ENCODE measurements at places on chromosomes 3 and 15. TPM values are rescaled to one million over a fixed set of nuclear protein-coding genes. Genes with fewer than 3 reads are reported as not detected.

SENP2 gene
- polyA plus RNA-seq = 37.7 TPM

PRICKLE2 gene
- polyA plus RNA-seq = 9.9 TPM

WDR93 gene
- 0.32 TPM for polyA plus RNA-seq

EXOSC7 gene
- 51.4 TPM for polyA plus RNA-seq

AGBL1 gene
- polyA plus RNA-seq = 10.3 TPM

DNA sequence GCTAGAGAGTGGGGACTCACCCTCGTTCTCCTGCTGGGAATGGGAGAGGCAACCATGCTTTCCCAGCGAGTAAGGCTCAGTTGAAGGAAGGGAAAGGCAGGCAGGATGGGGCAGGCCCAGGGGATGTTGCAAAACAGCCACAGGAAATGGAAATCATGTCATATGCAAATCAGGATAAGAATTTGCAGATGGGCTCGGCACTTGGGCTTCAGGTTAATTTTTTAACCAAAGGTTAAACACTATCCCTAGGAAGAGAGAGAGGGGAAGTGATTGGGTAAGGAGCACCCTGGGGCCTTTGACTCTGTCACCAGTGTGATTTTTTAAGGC lies 14.6 kb upstream of the PLA2G4E start:
- DNase-seq = no peak

DNA sequence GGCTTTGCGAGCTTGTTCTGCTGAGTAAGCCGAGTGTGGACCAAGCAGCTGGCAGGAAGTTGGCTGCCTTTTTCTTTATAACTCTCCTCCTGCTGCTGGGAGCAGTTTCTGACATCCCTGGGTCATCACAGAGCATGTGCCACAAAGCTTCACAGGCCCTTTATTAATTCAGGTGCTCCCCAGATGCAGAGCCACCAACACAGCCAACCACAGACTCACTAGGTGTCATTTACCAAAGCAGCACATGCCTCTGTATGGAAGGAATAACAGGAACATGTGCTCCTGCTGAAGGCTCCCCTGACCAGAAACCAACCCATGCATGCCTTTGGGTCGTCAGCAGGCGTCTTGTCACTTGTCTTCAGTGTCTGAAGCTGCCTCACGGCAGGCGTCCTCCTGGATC lies 152.5 kb downstream of the ADAMTS17 start:
- no peak for DNase-seq

DNA sequence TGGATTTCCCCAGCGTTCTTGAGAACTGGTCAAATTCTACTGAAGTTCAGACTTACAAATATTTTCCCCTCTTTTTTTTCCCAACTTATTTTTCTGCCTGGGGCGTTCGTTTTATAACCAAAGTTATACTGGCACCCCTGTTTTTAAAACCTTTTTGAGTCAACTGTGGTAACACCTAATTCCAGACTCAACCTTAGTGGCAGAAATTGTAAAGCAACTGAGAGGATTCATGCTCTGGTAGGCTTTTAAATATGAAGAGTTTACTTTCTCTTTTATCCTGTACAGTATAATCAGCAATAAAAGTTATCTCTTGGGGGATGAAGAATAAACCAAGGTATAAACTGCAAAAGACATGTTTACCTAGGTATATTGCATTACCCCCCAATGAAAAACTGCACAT lies 2.3 kb downstream of the IL5RA start:
- DNase-seq = no peak

- DNase-seq = peak; percentile 45
Measured at GRCh38 chr15:41695750-41696436, 35.7 kb downstream of the MGA start.

DNA sequence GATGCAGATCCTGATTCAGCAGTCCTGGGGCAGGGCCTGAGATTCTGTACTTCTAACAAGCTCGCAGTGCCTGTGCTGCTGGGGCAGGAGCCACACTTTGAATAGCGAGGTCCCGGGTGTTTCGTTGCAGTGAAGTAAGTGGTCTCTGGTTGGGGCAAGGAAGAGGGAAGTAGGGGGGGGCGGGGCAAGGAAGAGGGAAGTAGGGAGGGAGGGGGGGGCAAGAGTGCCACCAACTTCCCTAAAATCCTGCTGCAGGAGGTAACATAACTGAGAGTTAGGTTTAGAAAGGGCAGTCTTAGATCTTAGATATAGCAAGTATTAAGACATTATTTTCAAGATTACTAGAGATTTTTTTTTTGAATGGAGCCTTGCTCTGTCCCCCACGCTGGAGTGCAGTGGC lies 35.5 kb downstream of the CRTAP start:
- no peak for DNase-seq

GRCh38 chr15:41825145-41825544 lies 2.7 kb upstream of the JMJD7 start:
- DNase-seq = no peak

DNA sequence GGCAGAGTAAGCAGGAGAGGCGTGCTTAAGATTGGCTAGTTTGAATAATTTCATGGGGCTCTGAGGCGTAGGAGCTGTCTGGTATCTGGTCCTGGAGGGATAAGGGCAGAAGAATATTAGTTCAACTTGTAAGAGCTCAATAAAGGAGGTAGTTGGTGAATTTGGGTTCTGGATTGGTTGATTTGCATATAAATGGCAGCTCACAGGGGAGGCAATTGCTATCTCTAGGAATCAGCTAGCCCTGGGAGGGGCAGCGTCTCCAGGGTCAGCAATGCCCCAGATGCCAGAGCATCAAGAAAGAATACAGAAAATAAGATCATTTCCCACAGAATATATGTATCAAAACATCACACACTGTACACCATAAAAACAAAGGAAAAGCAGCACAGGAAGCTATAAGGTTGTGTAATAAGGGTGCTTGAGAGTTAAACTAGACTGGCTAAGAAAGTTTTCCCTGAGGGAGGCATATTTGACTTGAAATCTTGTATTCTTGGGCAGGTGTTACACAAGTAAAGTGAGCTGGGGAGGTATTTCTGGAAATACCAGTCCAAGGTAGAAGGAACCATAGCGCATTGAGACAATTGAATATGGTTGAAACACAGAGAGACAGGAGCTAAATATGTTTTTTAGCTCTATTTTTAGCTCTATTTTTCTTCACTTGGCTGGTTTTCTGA lies 6.1 kb downstream of the MOBP start:
- DNase-seq = no peak

GRCh38 chr15:74549816-74550215 lies 8.8 kb downstream of the ARID3B start:
- DNase-seq = no peak

GRCh38 chr15:100836501-100836900 lies 43.1 kb upstream of the ALDH1A3 start:
- no peak for DNase-seq

DNA sequence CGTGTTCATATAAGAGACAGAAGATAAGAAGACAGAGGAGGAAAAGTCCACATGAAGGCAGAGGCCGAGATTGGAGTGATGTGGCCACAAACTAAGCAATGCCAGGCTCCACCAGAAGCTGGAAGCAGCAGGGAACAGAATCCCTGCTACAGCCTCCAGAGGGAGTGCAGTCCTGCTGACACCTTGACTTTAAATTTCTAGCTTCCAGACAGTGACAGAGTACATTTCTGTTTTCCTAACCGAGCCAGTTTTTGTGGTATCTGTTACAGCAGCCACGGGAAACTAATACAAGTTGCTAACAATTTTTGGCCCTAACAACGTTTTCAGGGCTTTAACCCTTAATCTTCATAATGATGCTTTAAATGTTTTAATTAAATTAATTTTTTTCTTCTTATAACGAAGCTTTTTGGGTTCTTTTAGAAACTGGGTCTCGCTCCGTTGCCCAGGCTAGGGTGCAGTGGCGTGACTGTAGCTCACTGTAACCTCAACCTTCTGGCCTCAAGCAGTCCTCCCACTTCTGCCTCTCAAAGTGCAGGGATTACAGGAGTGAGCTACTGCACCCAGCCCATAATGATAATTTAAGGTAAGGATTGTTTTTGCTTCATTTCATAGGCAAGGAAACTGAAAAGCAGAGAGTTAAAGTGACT lies 202.3 kb upstream of the PROK2 start:
- DNase-seq = no peak

DNA sequence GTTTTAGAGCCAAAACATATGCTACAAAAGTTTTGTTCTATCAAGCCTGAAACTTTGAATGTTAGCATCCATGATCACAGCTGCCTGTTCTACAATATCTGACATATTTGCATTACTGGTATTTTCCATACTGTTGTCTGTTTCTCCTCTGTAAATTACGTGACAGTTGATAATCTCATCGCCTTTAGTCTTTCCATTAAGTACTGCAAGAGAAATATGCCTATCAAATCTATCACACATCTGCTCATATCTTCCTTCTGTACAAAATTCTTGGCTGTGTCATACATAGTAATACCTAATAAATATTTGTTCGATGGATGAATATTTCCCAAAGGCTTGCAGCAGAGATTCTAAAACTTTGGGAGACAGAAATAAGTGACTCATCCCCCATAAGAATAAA lies 717.3 kb downstream of the OTOL1 start:
- peak; percentile 84 for DNase-seq

GRCh38 chr3:197183582-197183981 lies 114.8 kb downstream of the DLG1 start:
- DNase-seq = peak; percentile 18

GRCh38 chr3:10025205-10026083 lies 793 bp upstream of the FANCD2 start:
- DNase-seq = no peak

GRCh38 chr3:177823701-177824189 lies 626.5 kb upstream of the TBL1XR1 start:
- no peak for DNase-seq

- DNase-seq = no peak
Measured at GRCh38 chr3:188128905-188129304, 25.1 kb upstream of the LPP start.

GRCh38 chr3:30069056-30069455 lies 537.3 kb upstream of the TGFBR2 start:
- DNase-seq = no peak

DNA sequence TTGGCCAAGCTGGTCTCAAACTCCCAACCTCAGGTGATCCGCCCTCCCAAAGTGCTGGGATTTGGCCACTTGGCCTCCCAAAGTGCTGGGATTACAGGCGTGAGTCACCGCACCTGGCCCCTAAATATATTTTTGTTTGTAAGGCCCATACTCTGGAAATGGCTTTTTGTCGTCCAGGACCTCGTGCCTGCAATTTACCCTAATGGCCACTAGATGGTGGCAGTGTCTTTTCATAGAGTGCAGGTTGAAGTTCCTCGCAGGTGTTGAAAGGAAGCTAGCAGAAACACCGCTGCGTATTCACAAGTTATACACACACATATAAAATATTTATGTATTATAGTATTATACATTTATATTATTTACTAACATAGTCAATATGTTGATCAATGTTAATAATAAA lies 97.2 kb downstream of the LRTM1 start:
- peak; percentile 27 for DNase-seq

DNA sequence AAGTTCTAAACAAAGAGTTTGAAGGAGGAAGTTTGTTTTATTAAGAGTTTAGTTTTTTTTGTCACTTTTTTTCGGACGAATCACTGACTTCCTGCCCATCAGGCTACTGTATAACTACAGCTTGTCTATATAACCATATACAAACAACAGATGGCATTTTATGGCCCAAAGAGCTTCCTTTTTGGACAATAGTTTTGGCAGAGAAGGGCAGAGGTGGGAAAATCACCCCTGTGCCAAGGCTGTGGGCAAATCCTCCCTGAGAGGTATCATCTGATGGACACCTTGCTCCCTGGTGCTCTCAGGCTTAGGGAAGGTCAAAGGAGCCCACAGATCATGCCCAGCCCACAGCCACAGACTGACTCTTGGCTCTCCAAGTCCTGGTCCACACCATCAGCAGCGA lies 113.4 kb downstream of the OXNAD1 start:
- no peak for DNase-seq
